ENCODE measurements at places on chromosomes 6 and 20.

GRCh38 chr6:15481390-15482291, 181.2 kb downstream of the DTNBP1 start:
- DNase-seq: peak; percentile 24

GRCh38 chr6:33935439-33936080, 131.8 kb upstream of the MLN start:
- no peak for DNase-seq

DNA sequence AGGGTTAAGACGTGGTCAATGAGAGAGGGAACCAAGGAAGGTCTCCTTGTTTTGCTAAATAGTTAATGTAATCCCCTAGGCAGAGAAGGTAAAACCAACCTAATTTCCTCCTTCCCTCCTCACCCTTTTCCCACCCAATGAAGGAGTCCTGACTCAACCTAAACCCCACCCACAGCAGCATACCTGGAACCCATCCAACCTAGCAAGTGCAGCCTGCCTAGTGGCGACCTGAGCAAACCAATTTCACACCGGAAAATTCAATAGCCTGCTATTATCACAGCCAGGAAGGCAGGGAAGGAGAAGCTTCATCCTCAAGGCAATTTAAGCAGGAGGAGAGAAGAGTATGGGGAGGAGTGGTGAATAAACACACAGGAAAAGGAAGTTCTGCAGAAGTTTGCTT, 46.9 kb downstream of the OSTM1 start:
- no peak for DNase-seq

DNA sequence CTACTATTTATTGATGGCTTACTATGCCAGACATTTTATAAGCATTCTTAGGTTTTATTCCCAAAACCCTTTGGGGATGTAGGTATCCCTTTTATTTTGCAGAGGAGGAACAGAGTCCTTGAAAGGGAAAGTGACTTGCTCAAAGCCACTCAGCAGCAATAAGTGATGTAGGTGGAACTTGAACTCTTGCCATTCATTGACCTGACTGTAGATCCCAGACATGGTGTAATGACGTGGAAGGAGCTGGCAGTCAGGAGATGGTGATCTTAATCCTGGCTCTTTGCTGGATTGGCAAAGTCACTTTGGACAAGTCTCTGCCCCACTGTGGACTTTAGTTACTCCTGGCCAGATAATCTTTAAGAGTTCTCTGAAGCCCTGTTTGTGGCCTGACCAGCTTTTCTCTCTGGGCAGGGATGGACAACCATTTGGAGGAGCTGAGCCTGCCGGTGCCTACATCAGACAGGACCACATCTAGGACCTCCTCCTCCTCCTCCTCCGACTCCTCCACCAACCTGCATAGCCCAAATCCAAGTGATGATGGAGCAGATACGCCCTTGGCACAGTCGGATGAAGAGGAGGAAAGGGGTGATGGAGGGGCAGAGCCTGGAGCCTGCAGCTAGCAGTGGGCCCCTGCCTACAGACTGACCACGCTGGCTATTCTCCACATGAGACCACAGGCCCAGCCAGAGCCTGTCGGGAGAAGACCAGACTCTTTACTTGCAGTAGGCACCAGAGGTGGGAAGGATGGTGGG, 1.6 kb downstream of the DBNDD2 start:
- DNase-seq: no peak

GRCh38 chr6:6593867-6594468, 5.4 kb downstream of the LY86 start:
- no peak for DNase-seq

- DNase-seq: no peak
Observed at GRCh38 chr6:140758169-140758877, 1374.4 kb upstream of the GJE1 start.

DNA sequence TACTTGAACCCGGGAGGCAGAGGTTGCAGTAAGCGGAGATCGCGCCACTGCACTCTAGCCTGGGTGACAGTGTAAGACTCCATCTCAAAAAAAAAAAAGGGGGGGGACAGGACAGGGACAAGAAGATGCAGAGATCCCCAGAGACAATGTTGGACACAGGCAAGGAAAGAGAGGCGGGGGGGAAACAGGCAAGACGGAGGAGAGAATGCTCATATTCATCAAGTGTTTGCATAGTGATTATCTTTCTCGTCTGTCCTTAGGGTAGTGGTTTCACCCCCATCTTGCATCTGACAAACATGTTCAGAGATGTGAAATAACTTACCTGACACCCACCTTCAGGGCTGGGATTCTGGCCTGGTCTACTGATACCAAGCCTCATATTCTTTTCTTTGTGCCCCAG, 29.0 kb downstream of the CHMP4B start:
- no peak for DNase-seq

GRCh38 chr6:43228951-43229802, at the start of gene DNPH1:
TSS of gene DNPH1 (minus strand) at chr6:43229481. CDS start at chr6:43229456, 25 bp downstream.
- peak; percentile 47 for DNase-seq

DNA sequence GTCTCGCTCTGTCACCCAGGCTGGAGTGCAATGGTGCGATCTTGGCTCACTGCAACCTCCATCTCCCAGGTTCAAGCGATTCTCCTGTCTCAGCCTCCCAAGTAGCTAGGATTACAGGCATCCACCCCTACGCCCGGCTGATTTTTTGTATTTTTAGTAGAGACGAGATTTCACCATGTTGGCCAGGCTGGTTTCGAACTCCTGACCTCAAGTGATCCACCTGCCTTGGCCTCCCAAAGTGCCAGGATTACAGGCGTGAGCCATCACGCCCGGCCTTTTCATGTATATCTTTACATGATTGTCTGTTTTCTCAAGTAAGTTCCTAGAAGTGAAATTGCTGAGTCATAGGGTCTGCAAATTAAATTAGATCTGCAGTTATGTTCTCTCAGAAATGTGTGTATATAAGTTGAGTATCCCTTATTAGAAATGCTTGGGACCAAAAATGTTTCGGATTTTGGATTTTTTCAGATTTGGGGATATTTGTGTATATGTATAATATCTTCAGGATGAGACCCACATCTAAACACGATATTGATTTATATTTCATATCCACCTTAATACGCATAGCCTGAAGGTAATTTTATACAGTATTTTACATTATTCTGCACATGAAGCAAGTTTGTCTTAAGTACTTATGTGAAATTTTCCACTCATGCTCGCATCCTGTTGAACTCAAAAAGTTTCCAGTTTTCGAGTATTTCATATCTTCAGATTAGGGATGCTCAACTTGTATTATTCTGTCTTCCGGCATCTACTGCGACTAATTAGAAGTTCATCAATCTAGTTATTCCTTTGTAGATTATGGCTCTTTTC, 40.4 kb downstream of the TAB2 start:
- DNase-seq: no peak

DNA sequence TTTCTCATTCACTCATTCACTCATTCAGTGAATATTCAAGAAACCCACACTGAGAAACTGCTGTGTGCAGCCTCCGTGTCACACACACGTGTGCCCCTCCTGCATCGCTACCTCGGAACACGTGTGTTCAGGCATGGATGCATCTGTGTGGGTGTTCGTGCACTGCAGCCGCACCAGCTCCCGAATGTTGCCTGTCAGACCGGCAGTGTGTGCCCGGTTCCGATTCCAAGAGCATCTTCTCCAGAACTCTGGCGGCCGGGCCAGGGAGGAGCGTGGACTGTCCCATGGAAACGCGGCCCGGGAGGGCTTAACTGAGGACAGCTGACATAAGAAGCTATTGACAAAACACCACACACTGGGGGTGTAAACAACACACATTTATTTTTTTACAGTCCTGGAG, 216.0 kb downstream of the DLL1 start:
- DNase-seq: no peak

DNA sequence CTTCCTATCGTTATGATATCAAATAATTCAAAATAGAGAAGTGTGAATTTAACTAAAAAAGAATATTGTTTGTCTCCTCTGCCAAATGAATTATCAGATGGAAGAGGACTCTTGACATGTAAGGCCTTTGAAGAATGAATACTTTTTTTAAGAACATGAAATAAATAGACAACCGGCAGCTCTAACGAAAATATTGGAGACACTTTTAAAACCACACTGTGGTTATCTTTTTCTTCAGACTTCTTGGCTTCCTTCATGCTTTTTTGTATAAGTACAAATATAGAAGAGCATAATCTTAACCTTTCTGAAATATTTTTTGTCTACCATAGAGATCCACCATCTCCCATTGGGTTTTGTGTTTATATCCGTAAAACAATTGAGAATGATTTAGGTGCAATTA, 115.2 kb upstream of the SCGN start:
- DNase-seq: no peak
